Kidney epithelial cell (primary cell): ENCODE measurements at places on chromosomes 5 and 9. TPM values are rescaled to one million over a fixed set of nuclear protein-coding genes. Genes with fewer than 3 reads are reported as not detected.

MTX3 gene
- 12.8 and 16.8 TPM in 2 replicates for total RNA-seq

BHMT gene
- 0.14 and 0.88 TPM in 2 replicates for total RNA-seq

OR4F3 gene
- total RNA-seq: not detected in 2 replicates

F2RL1 gene
- total RNA-seq: 144 TPM in 2 replicates

PCDHGA10 gene
- total RNA-seq: 5.5 and 6.0 TPM in 2 replicates

RNF180 gene
- 11.5 and 16.3 TPM in 2 replicates for total RNA-seq

KCNN2 gene
- total RNA-seq: 0.88 and 1.7 TPM in 2 replicates

CTXN3 gene
- total RNA-seq: not detected in 2 replicates

SH2D3C gene
- total RNA-seq: 0.17 and 0.27 TPM in 2 replicates

DNAH5 gene
- 2.7 and 4.4 TPM in 2 replicates for total RNA-seq

NAIP gene
- total RNA-seq: 1.6 and 2.3 TPM in 2 replicates

IRX2 gene
- 2.8 and 5.5 TPM in 2 replicates for total RNA-seq

CER1 gene
- total RNA-seq: not detected in 2 replicates

SHLD3 gene
- total RNA-seq: 1.6 and 3.1 TPM in 2 replicates

SLC34A3 gene
- 0.25 TPM in 1 of 2 replicates, not detected in the other for total RNA-seq

GRIN1 gene
- 0.04 TPM in 1 of 2 replicates, not detected in the other for total RNA-seq

PCDHA12 gene
- total RNA-seq: 0.08 and 0.96 TPM in 2 replicates

NUTM2F gene
- not detected in 2 replicates for total RNA-seq

DDX4 gene
- total RNA-seq: not detected in 2 replicates

GMCL2 gene
- not detected in 2 replicates for total RNA-seq

RNF44 gene
- 31.2 and 36.6 TPM in 2 replicates for total RNA-seq
